ENCODE measurements at places on chromosomes 6 and 20.

DNA sequence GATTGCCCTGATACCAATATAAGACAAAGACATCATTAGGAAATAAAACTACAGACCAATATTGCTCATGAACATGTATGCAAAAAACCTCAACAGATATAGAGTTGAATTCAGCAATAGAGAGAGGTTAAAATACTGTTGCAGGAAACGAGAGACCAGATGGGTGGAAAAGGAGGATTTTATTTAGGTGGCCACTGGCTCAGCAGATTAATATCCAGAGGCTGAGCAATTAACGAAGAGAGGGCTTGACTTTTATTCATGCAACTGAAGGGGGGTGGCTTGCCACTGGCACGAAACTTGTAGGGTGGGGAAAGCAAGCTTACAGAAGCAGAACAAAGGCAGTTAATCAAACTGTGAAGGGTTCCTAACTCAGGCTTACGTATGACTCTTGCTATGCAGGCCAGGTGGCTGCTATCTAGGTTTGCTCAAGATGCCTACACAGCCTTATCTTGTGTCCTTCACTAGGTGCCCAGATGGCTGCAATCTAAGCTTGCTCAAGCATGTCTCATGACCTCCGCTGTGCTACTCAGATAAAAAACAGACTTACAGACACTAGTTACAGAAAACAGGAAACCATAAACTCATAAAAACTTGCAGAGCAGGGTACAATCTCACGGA, 126.4 kb downstream of the MMUT start:
- no peak for DNase-seq

- no peak for DNase-seq
Measured at GRCh38 chr6:90365002-90365401, 68.4 kb upstream of the BACH2 start.

DNA sequence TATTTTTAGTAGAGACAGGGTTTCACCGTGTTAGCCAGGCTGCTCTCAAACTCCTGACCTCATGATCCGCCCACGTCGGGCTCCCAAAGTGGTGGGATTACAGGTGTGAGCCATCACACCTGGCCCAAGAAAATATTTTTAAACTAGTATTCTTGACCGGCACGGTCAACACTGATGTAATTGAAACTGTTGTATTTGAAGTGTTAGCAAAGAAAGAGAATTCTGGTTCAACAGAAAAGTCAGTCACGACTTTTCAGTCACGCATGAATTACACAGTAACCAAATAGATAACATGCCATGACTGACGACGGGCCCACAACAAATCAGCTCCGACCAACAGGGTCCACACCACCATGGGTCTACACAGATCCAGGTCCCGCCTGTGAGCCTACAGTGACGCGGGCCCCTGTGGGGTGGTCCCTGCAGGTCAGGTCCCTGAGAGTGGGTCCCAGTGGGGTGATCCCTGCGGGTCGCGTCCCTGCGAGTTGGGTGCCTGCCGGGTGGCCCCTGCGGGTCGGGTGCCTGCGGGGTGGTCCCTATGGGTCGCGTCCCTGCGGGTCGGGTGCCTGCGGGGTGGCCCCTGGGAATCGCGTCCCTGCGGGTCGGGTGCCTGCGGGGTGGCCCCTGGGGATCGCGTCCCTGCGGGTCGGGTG, 1.0 kb downstream of the GMEB2 start:
- peak; percentile 39 for DNase-seq

DNA sequence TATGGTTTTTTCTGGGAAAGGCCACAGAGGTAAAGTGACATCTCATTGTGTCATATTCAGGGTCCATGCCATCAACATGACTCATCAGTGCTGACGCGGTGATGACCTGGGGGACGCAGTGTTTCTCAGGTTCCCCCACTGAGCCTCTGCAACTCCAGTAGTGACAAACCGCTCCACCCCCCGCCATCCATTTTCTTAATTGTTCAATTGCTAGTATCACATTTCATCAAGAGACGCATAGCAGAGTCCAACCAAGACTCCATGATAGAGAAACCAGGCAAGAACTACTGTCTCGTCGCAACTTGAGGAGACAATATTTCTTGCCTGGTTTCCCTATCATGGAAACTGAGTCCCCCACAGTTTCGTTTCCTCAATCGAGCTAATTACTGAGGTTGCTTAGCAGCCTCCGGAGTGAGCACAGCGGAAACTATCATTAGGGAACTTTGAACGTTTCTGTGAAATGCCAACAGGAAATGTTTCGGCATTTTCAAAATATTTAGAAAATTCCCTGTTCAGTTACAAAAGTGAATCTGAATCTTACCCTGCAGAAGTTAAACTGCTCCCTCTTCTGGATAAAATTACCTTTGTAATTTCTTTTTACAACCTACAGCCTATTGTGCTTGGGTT, 12.2 kb upstream of the SERPINB1 start:
- peak; percentile 58 for DNase-seq

- peak; percentile 58 for DNase-seq
Measured at GRCh38 chr20:35773154-35773751, 1.4 kb downstream of the PHF20 start.

DNA sequence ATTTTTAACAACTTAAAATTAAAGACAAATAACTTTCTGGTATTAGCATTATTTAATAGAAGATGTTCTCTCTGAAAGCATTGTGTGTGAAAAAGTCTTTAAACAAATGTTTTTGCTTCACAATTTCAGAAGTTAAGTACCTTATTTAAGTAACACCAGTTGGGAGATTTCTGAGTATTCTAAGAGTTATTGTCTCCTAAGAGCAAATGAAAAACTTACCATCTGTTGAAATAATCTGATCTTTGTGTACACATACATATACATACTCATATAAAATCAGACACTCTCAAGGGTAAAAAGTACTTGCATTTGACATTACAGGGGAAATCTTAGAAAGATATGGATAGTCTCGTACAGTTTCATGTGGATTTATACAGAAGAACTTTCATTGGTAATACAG, 2.4 kb downstream of the BTBD3 start:
- DNase-seq: no peak

GRCh38 chr6:128135325-128135724, 234.5 kb upstream of the THEMIS start:
- DNase-seq: no peak

DNA sequence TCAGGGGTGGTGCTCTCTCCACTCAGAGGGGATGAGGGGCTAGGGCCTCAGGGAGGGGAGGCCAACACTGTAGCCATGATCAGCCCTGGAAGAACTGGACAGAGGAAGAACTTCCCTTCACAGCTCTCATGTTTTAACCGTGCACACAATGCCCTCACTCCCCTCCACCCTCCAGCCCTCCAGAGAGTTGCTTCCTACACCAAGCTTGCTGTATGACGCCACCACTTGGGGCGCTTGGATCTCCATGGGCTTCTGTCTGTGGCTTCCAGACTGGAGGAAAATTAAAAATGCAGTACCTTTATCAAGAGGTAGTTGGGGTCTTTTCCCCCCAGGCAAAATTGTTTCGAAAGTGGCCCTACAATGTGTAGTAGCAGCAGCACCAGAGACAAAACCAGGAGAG, 48.4 kb downstream of the ARHGAP40 start:
- no peak for DNase-seq

- no peak for DNase-seq
Measured at GRCh38 chr20:17782768-17783167, 83.0 kb downstream of the BANF2 start.

- DNase-seq: no peak
Measured at GRCh38 chr6:99629293-99629692, 22.7 kb downstream of the PRDM13 start.

- DNase-seq: no peak
Measured at GRCh38 chr6:44119704-44120262, 7.5 kb downstream of the MRPL14 start.

DNA sequence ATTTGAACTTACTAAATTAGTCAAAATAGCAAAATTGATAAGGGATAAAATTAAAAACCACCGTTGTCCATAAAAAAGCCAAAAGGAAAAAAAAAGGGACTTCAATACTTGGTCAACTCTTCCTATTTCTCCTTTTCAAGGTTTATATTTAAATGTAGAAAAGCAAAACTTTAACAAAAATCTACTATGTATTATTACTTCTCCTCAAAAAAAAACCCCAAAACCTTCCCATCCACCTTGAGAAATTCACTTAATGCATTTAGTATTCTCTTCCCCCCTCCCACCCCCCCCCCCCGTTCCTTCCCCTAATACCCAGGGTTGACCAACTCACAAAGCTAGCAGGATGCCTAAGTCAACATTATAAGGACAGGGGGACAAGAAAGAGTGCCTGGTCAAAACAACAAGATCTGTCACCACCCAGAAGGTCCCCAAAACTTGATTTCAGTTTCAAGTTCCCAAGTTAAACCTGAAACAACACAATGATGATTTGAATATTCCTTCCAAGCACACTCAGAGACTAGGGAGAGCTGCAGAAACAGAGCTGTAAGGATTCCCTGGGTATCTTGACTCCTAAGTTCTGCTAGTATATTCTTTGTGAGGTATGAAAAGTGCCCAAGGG, 14.6 kb downstream of the GMDS start:
- DNase-seq: no peak

- no peak for DNase-seq
Measured at GRCh38 chr6:166365221-166365620, 17.5 kb downstream of the MPC1 start.

DNA sequence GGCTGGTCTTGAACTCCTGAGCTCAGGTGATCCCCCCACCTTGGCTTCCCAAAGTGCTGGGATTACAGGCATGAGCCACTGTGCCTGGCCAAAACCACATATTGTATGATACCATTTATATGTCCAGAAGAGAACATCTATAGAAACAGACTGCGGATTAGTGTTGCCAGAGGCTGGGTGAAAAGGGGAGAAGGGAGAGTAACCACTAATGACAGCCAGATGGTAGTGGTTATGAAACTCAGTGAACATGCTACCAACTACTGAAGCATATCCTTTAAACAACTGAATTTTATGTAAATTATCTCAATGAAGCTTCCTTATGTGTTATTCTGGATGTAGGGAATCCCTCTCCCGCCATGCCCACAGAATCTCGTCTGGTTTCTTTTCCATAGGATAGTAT, 15.7 kb downstream of the SLC23A2 start:
- DNase-seq: no peak

GRCh38 chr6:165762125-165762524, 99.1 kb upstream of the PDE10A start:
- no peak for DNase-seq

GRCh38 chr6:71259888-71260604, 28.6 kb upstream of the OGFRL1 start:
- DNase-seq: no peak

- no peak for DNase-seq
Measured at GRCh38 chr20:14383335-14383734, 45.9 kb upstream of the FLRT3 start.
